ENCODE measurements at places on chromosomes 5 and 9.

- no peak for DNase-seq
Observed at GRCh38 chr9:134653259-134654009, 11.8 kb downstream of the COL5A1 start.

GRCh38 chr5:80905405-80905804 lies 54.8 kb upstream of the RASGRF2 start:
- no peak for DNase-seq

DNA sequence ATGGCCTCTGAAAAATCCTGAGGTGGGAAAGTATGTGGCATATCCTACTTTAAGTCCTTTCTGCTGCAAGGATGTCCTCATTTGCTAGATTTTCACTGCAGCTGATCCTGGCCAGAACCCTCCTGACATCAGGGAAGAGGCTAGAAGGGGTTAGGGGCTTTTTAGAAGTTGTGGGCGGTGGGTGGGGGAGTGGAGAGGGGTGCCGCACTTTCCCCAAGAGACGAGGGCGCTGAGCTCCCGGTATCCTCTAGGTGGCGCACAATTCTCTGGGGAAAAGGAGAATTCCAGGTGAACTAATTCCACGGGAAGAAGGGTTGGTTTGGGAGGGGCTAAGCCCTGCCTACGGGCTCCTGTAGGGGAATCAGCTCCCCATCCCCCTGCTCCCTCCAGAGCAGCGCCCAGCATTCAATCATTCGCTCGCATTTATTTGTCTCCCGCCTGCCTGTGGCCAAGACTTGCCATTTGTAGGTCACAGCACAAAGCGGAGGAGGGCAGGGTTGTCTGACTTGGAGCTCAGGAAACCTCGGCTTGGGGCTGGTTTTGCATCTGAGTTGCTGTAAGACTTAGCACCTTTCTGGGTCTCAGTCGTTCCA lies 42.9 kb upstream of the HAND1 start:
- no peak for DNase-seq

DNA sequence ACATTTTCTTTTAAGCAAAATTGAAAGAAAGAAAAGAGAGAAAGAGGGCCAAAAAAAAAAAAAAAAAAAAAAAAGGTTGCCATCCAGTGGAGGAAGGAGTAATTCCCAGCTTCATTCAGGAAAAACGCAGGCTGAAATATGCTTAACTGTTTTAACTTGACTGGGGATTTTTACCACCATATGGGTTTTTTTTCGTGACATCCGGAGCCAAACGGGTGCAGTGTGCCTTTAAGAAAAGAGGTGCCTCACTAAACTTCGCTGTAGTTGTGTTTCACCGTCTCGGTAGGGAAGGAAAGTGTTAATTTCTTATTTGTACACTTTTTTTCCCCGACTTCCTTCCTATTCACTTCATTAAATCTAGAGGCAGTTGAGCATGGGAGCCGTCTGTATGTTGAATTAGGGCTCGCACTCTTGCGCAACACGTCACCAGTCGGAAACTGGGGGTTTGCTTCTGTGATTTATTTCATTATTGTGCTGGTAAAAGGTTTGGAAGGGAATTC lies 143.0 kb downstream of the SMARCA2 start:
- DNase-seq: no peak

DNA sequence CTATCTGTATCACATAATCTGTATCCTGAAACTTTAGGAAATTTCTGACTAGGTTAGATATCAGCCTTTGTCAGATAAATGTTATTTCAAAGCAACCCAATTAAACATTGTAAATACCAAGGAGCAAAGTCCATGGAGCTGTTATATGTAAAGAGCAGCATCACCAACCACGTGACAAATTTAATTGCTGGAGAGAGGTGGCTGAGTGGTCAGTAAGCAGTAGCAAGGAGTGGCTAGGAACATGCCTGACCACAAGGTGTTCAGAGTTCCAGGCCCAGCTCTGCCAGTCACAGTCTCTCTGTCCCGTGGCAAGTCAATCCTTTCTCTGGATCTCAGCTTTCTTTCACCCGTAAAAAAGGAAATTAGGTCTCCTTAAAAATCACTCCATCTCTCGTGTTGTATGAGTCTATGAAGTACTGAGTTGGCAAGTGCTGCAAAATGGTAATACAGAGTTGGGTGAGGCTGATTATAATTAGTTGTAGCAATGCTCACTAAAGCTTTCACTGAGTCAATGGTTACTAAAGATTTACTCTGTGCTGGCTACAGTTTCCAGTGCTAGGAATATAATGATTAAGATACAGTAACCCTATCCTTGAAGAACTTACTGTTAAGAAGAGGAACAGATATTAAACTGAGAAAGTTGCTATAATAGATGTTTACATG lies 166.1 kb downstream of the GNAQ start:
- DNase-seq: no peak

GRCh38 chr5:180104168-180104530 lies 32.6 kb upstream of the RNF130 start:
- DNase-seq: no peak

GRCh38 chr9:101376111-101376848 lies 8.5 kb downstream of the BAAT start:
- DNase-seq: no peak

DNA sequence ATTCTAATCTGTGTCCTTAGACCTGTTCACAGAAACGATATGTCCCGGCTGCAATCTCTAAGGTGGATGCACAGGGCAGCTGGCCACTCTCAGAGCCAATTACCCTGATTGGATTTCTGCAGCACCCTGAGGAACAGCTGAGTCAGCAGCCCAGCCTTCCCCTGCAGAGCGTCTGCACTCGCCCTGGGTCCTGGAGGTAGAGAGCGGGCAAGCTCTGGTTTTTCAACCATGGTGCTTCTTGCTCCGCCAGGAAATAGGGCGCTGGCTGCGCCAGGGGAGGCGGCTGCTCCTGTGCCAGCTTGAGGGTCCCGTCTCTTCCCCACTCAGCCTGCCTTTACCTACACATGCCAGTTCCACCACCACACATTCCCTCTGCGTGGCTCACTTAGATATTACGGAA lies 19.2 kb downstream of the NDUFS6 start:
- no peak for DNase-seq

GRCh38 chr5:111774525-111774924 lies 17.5 kb upstream of the NREP start:
- no peak for DNase-seq

DNA sequence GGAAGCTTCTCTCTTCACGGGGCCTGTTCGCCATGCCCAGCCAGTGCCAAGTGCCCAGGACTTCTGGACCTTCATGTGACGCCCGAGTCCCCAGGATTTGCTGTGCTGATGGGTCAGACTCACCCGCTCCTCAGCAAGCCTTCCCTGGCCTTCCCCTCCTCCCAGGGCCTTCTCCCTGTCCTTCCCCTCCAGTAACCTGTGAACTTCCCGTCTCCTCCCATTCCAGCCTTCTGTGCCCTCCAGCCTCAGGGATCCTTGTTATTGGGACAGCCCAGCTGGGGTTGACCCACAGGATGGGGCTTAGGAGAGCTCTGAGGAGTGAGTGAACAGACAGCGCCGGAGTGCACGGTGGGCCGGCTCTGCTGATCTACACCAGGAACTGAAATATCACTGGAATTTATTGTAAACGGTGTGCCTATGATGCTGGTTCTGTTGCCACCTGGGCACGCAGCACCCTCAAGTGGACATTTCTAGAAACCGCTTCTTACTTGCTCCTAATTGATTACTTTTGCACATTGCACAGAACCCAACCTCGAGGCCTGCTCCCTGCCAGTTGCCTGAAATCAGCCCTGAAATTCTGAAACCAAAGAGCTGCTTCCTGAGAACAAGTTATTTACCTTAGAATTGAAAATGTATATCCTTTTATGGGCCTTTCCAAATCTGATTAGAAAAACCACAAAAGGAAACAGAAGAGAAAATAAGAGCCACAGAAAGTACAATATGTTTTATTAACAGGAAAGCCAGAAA lies 1.5 kb downstream of the SPAAR start:
- DNase-seq: no peak

DNA sequence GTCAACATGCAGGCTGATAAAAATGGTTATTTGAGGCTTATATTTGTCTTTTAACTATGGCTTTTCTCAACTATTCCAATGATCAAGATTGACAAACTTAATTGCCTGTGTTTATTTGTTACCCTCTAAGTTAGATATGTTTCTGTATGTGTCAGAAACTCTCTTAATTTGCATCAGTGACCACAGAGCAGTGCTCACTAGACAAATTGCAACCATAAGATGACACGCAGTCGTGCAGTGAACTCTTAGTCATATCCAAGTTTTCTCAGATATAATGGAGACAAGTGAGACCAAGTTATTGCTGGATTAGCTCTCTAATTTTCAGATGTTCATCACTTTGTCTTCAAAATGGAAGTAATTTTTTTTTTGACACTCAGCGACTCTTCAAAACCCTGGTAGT lies 342.2 kb upstream of the RFX3 start:
- DNase-seq: no peak

DNA sequence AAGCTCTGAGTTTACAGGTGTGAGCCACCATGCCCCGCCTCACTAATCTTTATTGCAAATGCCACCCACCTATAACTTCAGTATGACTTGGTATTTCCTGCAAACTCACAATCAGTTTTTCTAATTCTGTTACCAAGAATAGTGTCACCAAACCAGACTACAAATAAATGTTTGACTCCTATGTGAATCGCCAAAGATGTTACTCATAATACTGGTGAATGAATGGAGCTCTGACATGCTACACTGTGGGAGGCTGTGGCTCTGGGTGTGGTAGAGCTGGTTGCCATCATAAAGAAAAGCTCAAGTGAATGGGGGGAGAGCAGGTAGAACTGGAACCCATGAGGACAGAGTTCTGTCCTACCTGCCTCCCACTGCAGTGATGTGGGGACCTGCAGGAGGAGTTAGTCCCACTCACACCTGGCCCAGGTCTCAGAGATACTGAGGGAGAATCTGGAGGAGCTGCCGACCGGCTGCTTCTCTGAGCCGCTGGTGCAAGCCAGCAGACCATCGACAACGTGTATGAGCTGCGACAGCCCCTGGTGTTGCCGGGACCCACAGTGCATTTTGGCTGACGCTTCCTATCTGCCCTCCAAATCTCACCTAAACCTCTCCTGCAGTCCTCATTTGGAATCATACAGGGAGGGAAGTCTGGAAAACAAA lies 95.7 kb downstream of the ENTREP1 start:
- DNase-seq: no peak

DNA sequence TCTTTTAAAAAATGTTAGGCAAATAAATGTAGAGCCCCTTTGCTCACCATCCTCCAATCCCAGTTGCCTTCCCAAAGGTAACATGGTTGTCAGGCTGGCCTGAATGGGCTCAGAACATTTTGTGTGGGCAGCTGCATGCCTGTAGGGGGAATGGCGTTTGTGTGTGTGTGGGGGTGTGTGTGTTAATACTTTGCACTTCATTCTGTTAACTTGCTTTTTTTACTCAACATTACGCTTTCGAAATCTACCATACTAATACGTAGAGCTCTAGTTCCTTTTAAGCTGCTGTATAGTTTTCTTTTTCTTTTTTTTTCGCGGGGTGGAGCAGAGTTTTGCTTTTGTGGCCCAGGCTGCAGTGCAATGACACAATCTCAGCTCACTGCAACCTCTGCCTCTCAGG lies 14.0 kb downstream of the MYOZ3 start:
- DNase-seq: no peak

- DNase-seq: no peak
Observed at GRCh38 chr5:83556190-83556589, 84.6 kb downstream of the VCAN start.

- DNase-seq: no peak
Observed at GRCh38 chr9:91342575-91342974, 19.1 kb downstream of the AUH start.

GRCh38 chr5:56564541-56565282 lies 250.6 kb upstream of the MAP3K1 start:
- DNase-seq: no peak

GRCh38 chr9:127921557-127922120 lies 4.8 kb upstream of the ST6GALNAC4 start:
- DNase-seq: peak; percentile 34

- DNase-seq: no peak
Observed at GRCh38 chr9:3736161-3736560, 210.4 kb upstream of the RFX3 start.

DNA sequence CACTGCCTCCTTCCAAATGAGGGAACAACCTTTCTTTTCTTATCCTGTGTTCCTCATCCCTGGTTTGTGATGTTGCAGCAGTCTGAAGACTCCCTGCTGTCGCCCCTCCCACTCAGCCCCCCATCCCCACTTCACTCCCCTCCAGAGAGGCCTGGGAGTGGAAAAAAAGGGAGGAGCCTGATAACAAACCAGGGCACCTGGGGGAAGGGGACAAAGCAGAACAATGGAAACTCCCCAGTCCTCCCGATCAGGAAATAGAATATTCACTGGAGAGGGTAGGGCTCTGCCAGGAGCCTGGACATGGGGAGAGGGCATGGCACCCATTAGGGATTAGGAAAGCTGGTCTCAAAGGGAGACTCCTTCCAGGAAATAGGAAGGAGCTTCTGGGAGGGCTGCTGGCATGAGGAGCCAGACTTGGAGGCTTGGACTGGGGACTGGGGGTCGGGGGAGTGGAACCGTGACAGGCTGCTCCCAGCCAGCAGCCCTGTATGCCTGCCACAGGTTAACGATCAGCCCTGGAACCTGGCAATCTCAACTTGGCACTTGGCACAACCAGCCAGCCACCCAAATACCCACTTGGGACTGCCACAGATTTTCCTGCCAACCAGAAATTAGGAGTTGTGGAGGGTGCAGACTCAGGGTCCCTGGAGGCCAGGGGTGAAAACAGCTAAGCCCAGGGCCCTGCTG lies 20.0 kb downstream of the PCDH1 start:
- no peak for DNase-seq

GRCh38 chr5:139565411-139566305 lies 4.5 kb downstream of the UBE2D2 start:
- no peak for DNase-seq

- DNase-seq: no peak
Observed at GRCh38 chr9:104868687-104869404, 59.1 kb downstream of the ABCA1 start.

- DNase-seq: no peak
Observed at GRCh38 chr9:85038061-85038460, 368.5 kb downstream of the NTRK2 start.

DNA sequence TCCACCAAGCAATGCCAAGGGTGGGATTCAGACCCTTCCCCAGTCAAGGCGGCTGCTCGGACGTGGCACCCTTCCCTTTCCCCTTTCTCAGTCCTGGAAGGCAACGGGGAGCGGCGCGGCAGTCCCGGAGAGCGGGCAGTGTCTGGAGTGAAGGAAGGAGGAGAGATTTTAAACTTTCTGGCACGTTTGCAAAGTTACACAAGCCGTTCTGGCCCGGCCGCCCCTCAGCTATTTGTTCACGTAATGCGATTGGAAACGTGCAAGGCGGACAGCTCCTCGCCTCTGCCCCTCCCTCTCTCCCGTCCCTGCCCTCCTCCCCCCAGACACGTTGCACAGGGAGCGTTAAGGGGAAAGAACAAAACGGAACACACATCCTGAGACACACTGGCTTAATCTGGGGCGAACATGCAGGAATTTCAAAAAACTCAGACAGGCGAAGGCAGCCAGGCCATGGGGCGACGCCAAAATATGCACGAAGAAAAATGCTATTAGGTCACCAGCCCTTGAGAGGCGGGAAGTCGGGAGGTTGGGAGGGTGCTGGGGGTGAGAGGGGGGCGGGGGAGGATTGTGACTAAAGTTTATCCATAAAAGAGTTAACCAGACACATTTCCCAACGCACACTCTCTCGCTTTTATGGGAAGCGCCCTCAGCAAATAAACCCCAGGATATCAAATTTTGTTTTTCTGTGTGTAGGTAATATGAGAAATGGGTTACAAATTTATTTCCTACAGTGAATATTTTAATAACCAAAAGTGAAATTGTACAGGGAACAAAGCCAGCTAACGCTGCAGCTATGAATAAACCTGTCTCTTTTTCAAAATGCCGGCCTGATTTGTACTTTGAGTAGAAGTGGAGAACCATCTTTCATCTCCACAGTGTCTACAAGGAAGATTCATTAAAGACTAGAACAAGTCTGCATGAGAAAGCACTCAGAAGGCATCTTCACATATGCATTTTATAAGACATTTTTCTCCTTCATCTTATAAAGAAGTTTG lies at the start of gene LOX:
Gene LOX (minus strand): TSS at position 144 of the 995 bp plus-strand sequence. CDS start 274 bp downstream, outside the sequence.
- DNase-seq: no peak
